Heart right ventricle (tissue), 16 donors: ENCODE measurements at places on chromosomes 6 and 20. TPM values are rescaled to one million over a fixed set of nuclear protein-coding genes. Genes with fewer than 3 reads are reported as not detected.

DNA sequence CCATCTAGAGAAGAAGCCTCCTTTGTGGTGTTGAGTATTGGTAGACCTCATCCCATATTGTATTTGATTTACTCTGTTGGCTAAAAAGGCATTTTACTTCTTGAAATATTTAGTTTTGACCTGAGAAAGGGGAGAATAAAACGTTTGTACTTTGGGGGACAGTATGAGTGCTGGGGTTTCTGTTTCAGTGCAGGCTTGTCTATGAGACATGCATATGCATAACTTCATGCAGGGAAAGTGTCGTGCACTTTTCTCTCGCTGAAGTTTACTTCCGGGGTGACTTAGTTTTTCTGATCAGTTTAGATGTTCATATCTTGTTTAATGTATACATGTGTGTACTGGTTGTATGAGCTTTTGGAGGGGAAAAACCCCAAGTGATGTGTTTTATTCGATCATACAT lies 59.5 kb downstream of the UTRN start:
- no peak for DNase-seq

- peak; percentile 17 for DNase-seq
Measured at GRCh38 chr6:11538052-11538818, 686 bp downstream of the TMEM170B start.

GRCh38 chr20:51319522-51319921 lies 223.0 kb downstream of the NFATC2 start:
- no peak for DNase-seq

- DNase-seq: no peak
Measured at GRCh38 chr20:891706-892080, 24.4 kb downstream of the ANGPT4 start.

GRCh38 chr20:34495916-34496315 lies 20.3 kb upstream of the DYNLRB1 start:
- DNase-seq: no peak

- no peak for DNase-seq
Measured at GRCh38 chr20:40860487-40860902, 168.1 kb upstream of the TOP1 start.

RPS18 gene
- 1,083 TPM for total RNA-seq

DNA sequence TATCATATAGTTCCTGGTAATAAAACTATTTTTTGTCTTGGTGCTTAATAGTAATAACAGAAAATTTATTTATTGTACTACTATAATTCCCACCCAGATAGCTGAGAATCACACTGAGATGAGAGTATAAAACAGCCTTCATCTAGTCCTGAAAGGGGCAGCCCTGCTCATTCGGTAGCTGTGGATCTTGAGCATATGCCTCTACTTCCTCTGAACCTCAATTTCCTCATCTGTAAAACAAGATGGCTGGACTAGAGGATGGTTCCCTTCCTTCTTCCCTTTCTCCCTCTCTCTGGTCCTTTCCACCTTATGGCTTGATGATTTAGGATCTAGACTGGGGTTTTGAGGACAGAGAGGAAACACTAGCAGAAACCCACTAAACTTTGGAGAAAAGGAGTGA lies 15.0 kb downstream of the FKBP5 start:
- DNase-seq: no peak

- DNase-seq: no peak
Measured at GRCh38 chr6:65538644-65539043, 168.4 kb downstream of the EYS start.

WFDC12 gene
- total RNA-seq: not detected

FAM209B gene
- total RNA-seq: not detected

DNA sequence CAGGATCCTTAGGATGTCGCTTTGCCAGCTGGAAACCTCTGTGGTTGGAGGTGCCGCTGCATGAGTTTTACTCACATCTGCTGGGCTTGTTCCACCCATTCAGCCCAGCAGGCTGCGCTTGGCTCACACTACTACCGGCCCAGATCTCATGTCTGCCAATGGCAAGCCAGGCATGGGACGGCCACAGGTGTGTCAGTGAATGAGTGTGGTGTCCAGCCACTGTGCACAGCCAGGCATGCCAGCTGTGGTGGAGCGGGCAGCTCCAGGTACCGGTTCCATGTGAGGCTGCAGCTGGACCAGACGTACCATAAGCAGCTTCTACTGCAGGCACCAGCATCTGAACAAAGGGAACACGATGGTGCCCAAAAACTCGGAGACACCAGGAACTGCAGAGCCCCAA lies 33.1 kb upstream of the ASF1A start:
- DNase-seq: no peak

PPP1R3D gene
- total RNA-seq: 14.3 TPM

DNA sequence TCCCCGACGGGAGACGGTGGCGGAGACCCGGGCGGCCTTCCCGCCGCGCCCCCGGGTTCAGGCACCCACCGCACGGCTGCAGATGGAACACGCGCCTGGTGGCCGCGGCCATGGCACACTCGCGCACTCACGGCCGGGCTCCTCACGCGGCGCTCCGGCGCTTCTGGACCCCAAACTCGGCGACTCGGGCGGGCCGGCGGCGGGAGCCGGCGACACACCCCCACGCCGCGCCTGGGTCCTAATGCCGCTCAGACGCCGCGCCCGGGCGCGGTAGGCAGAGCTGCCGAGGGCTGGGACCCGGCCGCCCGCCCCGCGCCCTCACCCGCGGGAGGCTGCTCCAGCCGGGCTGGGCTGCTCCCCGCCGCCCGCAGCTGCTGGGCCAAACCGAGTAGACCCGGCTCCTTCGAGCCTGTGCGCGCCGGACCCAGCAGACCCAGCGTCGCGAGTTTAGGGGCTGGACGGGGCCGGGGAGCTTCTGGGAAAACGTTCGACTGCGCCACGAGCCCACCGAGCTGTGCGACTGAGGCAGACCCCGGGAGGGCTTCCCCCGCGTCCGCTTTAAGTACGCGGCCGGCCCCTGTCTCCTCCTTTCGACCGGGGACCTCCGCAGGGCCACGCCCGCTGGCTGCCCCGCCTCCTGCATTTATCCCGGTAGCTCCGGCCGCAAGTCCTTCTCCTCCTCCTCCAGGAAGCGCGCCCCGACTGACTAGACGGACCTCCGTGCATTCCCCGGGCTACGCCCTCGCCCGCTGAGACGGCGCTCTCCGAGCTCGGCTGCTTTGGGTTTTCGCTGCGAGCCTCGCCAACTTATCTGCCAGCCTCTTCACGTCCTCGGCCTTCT lies at the start of gene SLC4A11:
TSS of gene SLC4A11 (minus strand) at position 165 of the 841 bp plus-strand sequence. CDS start at position 112, 53 bp downstream.
- DNase-seq: peak; percentile 73

TREML1 gene
- total RNA-seq: 0.33 TPM

SDHAF4 gene
- 17.1 TPM for total RNA-seq

- no peak for DNase-seq
Measured at GRCh38 chr6:157471077-157471686, 90.2 kb downstream of the ZDHHC14 start.

DNA sequence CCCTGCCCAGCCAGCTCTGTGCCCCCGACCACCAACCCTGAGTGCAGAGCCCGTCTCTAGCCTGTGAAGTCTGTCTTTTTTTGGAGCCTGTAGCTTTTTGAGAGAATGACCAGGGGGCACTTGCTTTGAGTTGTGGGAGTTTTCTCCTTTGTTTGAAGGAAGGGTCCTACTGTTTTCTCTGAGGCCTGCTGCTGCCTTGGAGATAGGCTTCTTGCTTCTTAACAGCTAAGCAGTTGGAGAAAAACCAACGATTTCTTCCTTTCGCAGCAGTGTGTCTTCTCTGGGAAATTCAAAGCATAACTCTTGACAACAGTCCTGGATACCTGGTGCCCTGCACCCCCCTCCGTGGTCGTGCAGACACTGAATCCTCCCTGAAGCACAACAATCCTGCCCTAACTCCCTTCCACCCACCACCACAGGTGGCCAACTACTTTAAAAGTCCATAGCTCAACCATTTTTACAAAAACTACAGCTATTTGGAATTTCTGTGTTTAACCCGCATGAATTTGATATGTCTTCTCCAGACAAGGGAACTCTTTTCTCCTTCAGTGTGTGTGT lies 61.0 kb downstream of the FAM50B start:
- no peak for DNase-seq

BPI gene
- not detected for total RNA-seq

PKIB gene
- total RNA-seq: 0.39 TPM

- no peak for DNase-seq
Measured at GRCh38 chr6:52667572-52667971, 3.3 kb upstream of the TMEM14A start.

- no peak for DNase-seq
Measured at GRCh38 chr6:64054861-64055260, 419.3 kb downstream of the PHF3 start.

- peak; percentile 27 for DNase-seq
Measured at GRCh38 chr6:168032005-168032760, 34.7 kb downstream of the KIF25 start.

DNA sequence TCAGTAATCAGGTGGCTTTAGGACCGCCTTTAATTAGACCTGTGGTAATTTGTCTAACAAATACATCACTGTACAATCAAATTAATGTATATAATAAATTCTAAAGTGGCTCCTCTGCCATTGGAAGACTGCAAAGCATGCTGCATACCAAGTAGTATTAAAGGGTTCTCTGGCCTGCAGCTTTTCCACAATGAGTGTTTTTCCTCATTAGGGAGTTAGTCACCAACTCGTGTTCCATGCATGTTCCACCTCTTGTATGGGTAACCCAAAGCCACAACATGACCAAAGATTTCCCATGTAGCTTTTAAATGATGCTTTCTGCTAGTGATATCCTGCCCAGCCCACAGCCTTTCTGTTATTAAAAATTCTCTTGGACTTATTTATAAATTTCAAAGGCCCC lies 218.7 kb downstream of the FUT9 start:
- no peak for DNase-seq

CAP2 gene
- 184 TPM for total RNA-seq

LTB gene
- total RNA-seq: 1.1 TPM

GRCh38 chr6:82693094-82693493 lies 329.5 kb downstream of the TPBG start:
- no peak for DNase-seq

DNA sequence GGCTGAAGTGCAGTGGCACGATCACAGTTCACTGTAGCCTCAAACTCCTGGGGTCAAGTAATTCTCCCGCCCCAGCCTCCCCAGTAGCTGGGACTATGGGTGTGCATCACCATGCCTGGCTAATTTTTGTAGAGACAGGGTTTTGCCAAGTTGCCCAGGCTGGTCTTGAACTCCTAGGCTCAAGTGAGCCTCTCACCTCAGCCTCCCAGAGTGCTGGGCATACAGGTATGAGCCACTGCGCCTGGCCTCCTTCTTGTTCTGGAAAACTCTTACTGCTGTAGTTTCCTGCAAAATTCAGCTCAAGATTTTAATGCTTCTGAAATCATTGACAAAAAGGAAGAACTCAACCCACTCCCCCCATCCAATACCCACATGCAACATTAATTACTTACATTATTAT lies 21.9 kb upstream of the KCNG1 start:
- DNase-seq: no peak

SLC12A5 gene
- total RNA-seq: not detected

DNA sequence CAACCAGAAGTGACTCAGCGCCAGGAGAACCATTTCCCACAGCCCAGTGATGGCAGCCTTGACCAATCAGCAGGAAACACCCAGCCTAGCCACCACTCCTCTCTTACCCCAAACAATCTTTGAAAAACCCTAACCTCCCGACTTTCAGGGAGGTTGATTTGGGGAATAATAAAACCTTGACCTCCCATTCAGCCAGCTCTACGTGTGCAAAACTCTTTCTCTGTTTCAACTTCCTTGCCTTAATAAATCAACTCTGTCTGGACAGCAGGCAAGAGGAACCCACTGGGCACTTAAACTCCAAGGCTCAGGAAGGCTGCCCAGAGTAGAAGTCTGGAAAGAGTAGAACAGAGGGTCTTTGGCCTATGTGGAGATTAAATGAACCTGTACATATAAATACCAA lies 35.0 kb downstream of the SERPINB1 start:
- no peak for DNase-seq

ENPP4 gene
- 18.6 TPM for total RNA-seq

GRCh38 chr6:11943060-11943459 lies 69.1 kb upstream of the HIVEP1 start:
- no peak for DNase-seq
